ENCODE measurements at places on chromosomes 11 and 22. TPM values are rescaled to one million over a fixed set of nuclear protein-coding genes. Genes with fewer than 3 reads are reported as not detected.

- peak; percentile 10 for DNase-seq
Measured at GRCh38 chr11:83540112-83540675, 254.0 kb upstream of the CCDC90B start.

DNA sequence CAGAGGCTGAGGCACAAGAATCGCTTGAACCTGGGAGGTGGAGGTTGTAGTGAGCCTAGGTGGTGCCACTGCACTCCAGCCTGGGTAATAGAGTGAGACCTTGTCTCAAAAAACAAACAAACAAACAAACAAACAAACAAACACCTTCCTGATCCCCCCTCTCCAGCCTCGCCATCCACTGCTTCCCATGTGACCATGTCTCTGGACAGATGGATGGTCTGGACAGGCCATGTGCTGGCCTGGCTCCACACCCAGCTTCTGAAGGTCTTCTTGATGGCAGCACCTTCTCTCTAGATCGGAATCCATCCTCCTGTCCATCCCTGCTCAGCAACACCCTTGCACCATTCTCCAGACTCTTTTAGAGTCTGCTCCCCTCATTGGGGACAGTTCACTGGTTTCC, 10.7 kb upstream of the PEX26 start:
- no peak for DNase-seq

DNA sequence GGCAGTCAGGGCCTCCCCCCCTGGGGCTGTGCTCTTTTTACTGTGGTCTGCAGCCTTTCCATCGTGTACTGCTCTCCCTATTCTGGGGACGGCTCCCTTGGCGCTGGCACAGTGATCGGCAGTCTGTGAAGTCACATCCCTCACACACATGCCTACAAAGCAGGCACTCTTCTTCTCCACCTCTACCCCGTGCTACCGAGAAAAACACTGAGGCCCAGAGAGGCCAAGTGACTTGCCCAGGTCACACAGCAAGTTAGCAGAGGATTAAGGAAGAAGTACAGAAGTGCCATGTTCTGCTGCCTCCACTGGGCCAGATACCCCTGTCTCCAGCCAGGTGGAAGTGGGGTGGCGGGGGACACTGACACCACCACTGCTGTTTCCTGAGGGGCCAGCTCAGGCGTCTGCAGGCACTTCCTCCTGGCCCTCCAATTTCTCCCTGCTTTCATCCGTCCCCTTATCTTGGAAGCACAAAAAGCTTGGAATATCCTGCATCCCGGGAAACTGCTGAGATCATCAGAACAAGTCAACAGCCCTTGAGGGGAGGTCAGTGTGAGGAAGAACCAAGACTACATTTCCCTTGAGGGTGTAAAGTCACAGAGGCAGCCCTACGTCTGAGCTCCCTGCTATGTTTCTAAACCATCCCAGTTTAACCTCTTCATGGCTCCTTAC, 30.2 kb upstream of the KLHL35 start:
- DNase-seq: no peak

- no peak for DNase-seq
Measured at GRCh38 chr11:45778341-45778740, 26.6 kb upstream of the SLC35C1 start.

DNA sequence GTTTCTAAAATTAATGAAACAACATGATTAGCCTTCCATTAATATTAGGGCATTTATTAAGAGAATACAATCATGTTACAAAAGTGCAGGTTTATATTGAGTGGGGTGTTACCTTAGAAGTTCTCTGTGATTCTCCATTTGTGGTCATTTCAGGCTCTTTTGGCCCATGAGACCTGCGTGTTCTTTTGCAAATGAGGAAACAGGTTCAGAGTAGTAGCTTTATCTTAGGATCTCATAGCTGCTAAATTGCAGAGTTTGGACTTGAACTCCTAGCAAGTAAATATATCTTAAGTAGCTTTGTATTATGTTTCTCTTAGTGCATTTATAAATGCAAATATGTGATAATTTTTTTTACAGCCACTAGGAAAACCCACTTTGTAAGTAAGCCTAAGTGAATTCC, 18.3 kb downstream of the FAR1 start:
- DNase-seq: no peak

Gene SLC1A2
- not detected for total RNA-seq

DNA sequence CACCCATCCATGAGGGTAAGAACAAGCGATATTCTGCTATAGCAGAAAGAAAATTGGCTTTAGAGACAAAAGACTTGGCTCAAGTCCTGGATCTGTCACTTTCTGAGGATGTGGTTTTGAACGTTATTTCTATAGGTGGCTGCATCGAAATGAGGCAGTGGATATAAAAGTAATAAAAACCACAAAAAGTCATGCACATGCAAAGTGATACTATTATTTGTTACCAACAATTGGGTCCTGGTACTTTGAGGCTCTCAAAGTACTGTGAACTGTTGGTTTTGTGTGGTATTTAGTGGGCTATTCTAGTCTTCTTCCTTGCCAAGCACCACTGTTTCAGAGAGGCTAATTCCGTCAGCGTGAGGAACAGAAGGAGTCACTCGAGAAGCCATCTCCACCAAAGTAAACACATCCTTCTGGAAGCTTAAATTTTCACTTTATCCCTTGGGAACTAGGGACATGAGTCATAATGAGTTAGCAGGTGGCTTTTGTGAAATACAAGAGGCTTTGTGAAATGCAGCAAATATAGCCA, 13.1 kb downstream of the UBASH3B start:
- DNase-seq: no peak

- DNase-seq: no peak
Measured at GRCh38 chr11:1520663-1521267, 34.2 kb upstream of the MOB2 start.

GRCh38 chr11:316891-317301, 3.1 kb downstream of the IFITM1 start:
- DNase-seq: no peak

DNA sequence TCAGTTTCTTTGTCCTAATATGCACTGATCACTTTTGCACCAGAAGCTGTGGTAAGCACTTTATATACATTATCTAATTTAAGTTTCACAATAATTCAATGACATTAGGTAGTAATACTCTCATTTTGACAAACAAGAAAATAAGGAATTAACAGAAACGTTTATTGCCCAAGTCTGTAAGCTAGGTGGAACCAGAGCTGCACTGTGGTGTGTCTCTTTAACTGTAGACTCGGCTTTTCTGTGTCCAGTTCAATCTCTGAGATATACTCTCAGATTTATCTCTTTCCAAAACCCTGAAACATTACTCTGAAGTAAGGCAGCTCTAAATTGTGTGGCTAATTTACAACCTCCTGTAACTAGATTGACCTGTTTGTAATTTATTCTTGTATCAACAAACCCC, 101.1 kb downstream of the MUC15 start:
- DNase-seq: no peak

All from SJCRH30 (cell line).